Right hindlimb (tissue), 1 donor: ENCODE measurements at places on chromosomes 6 and 20.

GRCh38 chr6:70292193-70292592, 10.7 kb downstream of the COL9A1 start:
- DNase-seq = no peak

GRCh38 chr6:46940433-46941226, 18.9 kb upstream of the ADGRF5 start:
- DNase-seq = no peak

DNA sequence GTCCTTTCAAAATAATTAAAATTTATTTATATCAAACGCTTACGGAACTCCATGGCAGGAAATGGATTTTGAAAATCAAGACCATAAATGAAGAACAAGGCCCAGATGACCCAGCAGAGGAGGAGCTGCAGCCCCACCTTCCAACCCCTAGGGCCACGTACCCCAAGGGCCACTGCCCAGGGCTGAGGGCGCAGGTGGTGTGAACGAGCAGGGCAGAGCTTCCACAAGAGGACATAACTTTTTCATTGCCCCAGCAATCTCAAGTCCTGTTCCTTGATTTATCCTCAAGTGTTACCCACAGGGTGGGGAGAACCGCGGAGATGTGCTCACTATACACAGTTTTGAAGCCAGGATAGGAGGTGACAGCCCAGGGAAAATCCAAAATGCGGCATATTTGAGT, 42.8 kb downstream of the PSMG4 start:
- peak; percentile 12 for DNase-seq

- no peak for DNase-seq
Measured at GRCh38 chr6:163390770-163391169, 23.7 kb upstream of the QKI start.

DNA sequence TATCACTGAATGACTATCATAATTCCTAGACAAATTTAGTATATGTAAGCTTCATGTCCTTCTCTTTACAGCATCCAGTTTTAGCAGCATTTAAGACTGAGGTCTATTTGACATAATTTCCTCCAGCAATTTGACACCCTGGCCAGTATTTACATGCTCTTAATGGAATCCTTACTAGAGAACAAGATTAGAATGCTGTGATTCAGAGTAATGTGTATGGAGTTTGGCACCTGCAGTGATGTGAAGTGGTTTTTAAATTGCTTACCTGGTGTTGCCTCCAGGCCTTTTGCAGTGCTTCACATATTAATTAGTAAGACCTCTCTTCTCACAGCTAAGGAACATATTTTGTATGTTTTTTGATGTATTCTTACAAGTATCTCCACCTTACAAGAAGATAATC, 9.8 kb downstream of the NKX2-4 start:
- no peak for DNase-seq

DNA sequence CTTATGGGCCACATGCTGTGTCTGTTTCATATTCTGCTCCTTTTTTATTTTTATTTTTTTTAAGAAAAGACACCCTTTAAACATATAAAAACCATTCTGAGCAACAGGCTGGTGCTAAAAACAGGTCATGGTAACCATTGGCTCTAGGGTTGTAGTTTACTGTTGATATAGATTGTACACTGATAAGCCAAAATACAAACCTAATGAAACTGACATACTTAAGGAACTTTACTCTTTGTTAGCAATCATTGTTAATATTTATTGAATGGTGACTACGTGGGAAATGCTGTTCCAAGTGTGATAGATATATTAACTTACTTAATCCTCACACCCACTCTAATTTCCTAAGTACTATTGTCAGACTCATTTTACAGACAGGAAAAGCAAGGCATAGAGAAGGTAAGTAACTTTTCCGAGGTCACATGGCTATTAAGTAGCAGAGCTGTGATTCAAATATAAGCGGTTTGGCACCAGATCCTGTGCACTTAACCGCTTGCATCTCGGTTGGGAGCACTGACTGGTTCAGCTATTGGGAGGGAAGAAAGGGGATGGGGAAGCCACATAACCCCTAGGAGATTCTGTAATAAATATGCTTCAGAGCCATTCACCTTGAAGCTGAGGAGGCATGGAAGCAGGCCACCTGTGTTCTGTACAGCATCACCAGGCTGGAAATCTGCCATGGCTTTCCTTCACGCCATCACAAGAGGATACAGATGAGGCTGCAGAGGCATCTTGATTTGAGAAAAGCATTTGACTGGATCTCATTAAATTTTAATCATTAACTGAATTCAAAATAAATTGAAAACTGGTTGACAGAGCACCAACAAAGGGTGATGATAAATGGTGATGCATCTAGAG, 4.9 kb downstream of the TRAF3IP2 start:
- no peak for DNase-seq

DNA sequence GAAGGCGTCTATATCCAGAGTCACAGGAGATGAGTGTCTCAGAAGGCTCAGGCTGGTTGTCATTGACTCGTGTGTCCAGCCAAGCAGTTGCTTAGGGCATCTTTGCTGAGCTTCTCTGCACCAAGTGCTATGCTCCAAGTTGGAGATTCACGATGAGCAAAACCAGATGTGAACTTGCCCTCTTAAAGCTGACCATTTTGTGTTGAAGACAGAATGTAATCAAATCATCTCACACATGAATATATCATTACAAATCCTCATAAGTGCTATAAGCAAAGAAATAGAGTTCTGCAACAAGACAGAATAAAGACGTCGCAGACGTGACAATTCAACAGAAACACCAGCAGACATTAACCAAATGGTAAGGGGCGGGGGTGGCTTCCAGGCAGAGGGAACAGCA, 103.9 kb downstream of the ALDH8A1 start:
- DNase-seq = no peak

DNA sequence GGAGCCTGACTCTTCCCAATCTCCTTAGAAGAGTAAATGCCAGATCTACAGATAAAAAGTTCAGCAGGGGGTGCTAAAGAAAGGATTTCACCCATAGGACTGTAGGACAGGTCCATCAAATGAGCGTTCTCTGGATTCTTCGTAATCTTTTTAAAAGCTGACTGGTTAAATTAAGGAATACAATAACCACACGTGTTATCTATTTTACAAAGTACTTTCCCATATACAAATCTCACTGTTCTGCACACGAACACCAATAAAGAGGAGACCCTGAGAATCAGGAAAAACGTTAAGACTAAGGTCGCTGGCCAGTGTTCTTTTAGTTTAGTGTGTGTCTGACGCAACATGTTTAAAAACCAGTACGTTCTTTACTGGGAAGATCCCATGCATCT, 542 bp downstream of the TUBE1 start:
- no peak for DNase-seq

DNA sequence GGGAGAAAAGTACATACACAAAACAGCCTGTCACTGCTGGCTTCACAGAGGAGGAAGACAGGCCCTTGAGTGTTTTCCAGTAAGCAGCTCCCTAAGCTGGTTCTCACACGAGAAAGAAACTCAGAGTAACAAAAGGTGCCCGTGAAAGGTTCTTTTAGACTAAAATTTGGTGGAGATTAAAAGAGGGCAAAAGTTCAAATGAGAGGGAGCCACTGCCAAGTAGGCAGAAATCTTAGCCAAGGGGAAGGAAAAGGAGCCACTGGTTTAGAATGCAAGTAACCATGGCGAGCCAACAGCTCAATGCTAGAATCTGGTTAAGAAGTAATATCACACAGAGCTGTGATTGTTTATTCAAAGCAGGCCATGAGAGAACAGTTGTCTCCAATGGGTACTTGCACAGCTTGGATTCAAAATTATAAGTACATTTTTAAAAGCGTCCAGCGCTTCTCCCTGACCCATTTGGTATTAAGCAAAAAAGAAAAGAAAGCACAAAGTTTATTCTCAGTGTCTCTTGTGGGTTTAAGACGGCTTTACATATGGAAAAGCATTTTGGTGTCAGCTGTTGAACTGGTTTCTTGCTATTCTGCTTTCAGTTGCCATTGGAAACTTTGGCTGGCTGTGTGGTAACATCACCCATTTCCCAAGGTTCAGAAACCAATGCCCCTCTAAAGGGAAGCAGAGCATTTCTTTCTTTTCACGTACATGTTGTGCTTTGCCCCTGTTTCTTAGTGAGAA, 648.5 kb downstream of the RNF144B start:
- DNase-seq = peak; percentile 43

DNA sequence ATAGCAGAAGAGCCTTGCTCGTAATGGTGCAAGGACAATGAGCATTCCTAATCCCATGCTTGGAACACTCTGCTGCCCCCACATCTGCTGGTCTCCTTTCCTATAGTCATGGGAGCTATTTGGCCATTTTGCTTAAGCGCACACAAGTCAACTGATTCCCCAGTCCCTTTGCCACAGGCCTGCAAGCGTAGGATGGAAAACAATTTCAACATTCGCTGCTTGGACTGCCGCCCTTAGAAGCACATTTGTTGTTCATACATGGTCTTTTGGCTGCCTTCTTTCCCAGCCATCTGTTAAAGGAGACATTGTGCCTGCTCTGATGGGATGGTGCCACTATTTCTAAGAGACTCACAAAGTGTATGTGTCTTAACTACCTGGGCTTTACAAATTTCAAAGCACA, 96.9 kb downstream of the RFX6 start:
- DNase-seq = peak; percentile 81

GRCh38 chr20:46701986-46702385, 7.5 kb upstream of the SLC2A10 start:
- no peak for DNase-seq

DNA sequence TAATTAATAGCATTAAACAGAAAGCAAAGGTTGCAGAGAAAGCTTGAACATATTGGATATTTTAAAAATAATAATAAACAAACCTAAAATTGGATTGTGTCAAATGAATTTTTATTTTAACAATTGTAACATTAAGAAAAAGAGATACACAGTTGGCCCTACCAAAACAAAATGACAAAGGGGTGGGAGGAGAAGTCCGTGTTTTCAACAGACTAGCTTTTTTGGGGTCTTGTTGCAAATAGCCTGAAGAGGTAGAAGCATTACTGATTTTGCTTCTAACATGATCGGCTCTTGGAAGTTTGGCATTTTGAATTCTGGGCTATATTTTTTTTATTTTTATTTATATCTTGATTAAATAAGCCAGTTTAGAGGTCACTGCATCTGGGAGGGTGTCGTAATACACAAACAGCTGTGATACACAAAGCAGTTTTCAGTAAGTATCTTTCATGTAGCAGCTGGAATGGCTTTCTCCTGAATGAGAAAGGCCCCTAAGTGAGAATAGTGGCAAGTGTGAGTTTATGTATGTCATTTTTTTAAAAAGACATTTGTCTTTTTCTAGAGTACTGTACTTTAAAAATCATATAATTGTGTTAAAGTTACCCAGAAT, 85.5 kb upstream of the ZNF217 start:
- no peak for DNase-seq

DNA sequence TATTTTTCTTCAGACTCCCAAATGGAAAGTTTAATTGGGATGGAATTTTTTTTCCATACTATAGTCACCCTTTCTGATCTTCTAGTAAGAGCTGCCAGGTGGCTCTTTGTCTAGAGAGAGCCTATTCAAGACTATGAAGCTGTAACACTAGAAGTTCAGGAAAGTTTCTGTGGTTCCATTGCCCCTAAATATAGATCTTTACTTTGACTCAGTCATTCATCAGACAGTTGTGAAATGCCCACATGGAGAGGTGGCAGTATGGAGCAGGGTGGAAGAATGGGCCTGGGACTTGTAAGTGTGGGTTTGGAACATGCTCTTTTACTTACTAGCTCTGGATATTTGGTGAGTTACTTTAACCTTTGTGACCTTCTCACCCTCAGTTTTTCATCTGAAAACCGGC, 87.8 kb downstream of the CTNNBL1 start:
- no peak for DNase-seq

DNA sequence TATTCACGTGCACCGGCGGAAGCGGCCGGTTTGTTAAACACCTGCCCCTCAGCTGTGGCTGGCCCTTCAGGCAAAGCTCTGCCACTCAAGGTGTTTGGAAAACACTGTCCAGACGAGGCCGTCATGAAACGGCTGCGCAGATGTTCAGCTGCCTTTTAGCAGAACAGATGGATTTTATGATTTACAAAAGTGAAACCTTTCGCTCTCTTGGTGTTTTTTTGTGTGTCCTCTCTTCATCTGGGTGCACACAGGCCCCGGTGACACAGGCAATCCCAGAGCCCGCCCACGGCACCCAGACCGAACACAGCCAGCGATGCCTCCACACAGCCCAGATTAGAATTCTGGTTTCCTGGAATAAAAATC, 397.0 kb downstream of the SMOC2 start:
- no peak for DNase-seq

DNA sequence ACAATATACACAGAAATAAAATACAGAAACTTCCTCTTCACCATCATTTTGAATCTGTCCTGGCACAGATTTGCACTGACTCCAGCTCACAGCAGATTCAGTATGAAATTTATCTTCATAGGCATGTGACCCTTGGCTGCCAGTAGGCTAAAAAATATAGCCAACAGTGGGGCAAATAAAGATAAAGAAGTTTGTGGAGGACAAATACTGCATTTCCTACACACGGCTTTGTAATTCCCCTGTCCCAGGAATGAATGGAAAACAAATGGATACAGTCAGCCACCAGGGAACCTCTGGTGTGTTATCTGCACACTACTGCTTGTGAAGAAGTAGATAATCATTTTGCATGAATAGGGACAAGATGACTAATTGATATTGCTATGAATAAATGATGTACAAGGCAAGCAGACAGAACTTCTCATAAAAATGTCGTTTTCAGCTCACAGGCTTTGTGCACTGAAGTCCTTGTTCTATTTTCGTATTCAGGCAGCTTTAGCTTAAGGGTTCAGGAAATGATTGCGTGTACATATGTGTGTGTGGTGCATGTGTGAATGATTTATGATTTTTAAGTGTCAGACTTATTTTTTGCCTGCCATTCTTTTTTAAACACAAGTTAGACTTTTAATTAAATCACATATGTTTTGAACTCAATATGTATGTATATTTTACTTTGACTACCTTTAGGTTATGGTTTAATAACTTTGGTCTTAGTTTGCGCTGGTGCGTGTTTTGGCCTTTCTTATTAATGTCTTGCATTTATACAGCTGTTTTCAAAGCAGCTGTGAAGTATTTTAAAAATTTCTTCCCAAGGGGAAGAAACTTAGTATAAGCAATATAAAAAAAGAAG, 543.8 kb upstream of the JAG1 start:
- no peak for DNase-seq

DNA sequence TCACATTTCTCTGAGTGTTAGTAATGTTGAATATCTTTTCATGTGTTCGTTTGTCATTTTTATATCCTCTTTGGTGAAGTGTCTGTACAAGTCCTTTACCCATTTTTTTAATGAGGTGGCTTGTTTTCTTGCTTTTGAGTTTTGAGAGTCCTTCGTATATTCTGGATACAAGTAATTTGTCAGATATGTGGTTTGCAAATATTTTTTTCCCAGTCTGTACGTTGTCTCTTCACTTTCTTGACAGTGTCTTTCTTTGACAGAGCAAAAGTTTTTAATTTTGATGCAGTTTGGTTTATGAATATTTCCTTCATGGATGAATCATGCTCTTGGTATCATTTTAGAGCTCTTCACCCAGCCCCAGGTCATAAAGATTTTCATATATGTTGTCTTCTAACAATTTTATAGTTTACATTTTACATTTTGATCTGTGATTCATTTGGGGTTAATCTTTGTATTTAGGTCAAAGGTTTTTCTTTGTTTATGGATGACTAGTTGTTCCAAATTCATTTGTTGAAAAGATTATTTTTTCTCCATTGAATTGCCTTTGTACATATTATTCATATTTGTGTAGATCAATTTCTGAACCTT, 152.5 kb downstream of the MRPL14 start:
- no peak for DNase-seq
